Femur (tissue), 1 donor: ENCODE measurements at places on chromosomes 7 and 10.

- DNase-seq = peak; percentile 24
Measured at GRCh38 chr7:11726001-11726793, 105.8 kb downstream of the THSD7A start.

DNA sequence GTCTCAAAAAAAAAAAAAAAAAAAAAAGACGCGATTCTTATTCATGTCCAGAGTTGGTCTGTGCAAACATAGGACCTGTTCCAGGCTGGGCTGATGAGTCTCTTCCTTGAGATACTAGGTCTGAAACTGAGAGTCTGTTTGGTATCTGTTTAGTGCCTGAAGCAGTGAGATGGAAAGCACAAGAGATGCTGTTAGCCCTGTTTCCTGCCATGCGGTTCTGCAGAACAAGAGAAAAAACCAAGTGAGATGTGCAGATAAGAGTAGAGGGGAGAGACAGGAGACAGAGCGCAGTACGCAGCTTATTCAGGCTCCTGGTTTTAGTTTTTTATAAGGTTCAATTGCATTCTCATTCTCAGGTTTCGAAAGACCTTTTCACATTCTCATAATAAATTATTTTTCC, 85.8 kb upstream of the PRKCQ start:
- DNase-seq = no peak

DNA sequence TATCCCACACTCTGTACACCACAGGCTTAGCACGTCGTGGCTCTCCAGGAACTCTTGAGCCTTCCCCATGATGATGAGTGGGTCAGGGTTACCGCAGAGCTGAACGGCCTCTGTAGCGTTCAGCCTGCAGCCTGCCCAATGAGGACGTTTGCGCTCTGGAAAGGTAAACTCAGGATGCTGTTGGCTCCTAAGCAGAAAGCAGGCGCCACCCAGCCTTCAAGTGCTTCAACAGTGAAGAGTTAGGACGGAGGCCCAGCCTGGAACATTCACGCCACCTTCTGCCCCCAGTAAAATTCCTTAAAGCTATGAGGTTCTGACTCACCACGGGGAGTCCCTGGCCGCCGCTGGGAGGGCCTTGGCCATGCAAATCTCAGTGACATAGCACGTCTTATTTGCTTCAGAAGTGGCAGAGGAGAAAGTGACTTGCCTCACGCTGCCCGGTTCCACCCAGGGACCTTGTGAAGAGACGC, 161.5 kb upstream of the SH2B2 start:
- peak; percentile 64 for DNase-seq

DNA sequence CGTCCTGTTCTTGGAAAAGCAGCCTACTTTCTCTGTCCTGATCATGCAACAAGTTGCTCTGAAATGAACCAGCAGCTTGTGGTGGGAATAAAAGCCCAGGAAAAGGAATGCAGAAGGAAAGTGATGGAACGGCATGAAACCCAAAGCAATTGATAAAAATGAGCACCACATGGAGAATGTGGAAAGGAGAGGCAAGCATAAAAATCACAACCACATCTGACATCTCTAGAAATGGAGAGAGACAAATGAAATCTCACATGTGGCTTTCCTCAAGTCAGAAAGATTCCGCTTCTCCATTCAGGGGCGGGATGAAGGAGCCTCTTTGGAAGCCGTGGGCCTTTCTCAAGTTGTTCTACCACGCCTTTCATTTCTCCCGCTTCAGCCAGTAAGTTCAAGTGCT, 631.7 kb upstream of the GALNT17 start:
- no peak for DNase-seq

DNA sequence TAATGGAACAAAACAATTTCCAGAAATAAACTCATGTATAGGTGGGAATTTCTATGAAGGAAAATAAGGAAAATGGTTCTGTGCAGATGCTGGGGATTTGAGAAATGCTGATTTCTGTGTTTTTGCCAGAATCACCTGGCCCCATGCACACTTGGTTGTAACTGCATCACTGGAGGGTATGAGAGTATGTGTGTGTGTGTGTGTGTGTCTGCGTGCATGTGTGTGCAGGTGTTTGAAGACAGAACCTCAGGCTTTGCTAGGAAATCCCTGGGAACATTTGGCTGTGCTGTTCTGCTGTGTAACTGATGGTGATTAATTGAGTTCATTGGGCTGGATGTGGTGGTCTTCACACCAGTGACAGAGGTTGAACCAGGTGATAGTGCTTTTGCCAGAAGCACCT, 141.6 kb downstream of the CAMK1D start:
- no peak for DNase-seq

- peak; percentile 28 for DNase-seq
Measured at GRCh38 chr7:20798081-20798693, 11.5 kb upstream of the SP8 start.

- DNase-seq = no peak
Measured at GRCh38 chr7:130475776-130476175, 16.1 kb upstream of the MEST start.

DNA sequence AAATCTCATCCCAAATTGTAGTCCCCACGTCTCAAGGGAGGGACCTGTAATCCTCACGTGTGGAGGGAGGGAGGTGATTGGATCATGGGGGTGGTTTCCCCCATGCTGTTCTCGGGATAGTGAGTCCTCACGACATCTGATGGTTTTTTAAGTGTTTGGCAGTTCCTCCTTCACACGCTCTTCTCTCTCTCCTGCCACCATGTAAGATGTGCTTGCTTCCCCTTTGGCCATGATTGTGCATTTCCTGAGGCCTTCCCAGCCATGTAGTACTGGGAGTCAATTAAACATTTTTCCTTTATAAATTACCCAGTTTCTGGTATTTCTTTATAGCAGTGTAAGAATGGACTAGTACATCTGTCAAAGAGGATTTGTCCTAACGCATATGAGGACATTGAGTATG, 59.5 kb downstream of the RGS10 start:
- no peak for DNase-seq

DNA sequence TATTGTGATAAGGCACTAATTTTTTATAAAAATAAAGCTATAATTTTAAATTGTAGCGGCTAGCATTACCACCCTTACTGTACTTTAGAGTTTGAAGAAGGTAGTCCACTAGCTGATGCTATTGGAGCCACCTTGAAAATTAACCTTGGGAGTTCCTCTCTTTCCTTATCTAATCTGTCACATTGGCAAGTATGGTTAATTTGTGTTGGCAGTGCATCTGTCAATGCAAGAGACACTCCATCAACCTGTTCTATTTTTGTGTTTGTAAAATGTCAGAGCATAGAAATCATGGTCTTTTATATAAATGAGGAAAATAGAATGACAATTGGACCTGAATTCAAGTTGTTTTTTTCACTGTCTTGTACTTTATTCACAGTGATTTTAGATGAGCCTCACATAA, 20.5 kb downstream of the GLCCI1 start:
- DNase-seq = no peak

DNA sequence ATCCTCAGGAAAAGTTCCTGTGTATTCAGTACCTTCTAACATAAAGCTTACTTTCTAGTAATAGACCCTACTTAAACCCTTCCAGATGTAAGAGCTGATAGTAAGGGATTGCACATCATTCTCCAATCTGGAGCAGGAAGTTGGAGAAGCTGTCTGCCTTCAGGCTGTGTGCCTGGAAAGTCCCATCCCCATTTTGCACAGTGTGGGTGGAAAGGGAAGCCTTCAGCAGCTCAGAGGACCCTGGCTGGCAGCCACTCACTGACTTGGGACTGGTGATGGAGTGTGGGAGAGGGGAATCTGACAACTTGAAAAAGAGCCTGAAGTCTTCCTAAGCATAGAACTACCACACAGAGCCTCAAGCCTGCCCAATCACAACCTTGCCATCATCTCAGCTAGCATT, 164.1 kb upstream of the ADO start:
- peak; percentile 68 for DNase-seq

- DNase-seq = peak; percentile 44
Measured at GRCh38 chr7:66333443-66333842, 128.3 kb downstream of the TPST1 start.

DNA sequence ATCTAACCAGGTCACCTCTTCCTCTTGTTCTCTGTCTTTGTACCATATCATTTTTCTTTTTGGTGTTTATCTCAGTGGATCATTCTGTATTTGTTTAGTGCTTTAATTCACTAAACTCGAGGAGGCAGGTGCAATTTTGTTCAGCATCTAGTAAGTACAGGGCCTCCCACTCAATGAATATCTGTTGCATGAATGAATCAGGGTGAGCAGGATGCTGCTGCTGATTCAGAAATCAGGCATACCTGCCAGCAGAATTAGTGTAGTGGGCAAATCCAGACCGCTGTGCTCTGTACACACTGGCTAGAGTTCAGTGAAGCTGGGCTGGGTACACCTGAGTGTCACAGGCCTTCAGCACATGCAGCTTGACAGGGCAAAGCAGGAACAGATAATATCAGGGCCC, 511.9 kb downstream of the SUGCT start:
- no peak for DNase-seq

DNA sequence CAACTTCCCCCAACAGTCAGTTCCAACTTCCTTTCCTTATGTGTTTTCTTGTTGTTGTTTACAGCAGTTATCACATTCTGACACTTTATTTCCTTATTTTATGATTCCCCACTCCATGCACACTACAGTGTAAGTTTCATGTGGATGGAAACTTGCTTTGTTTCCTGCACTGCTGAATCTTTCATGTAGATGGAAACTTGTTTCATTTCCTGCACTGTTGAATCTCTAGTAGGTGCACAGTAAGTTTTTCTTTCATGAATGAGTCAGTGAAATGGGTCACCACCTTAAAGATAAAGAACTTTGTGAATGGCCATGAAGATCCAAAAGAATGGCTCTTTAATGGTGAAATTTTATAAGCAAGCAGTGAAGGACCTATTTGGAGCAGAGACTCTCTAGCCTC, 61.4 kb downstream of the SHOC2 start:
- DNase-seq = no peak

DNA sequence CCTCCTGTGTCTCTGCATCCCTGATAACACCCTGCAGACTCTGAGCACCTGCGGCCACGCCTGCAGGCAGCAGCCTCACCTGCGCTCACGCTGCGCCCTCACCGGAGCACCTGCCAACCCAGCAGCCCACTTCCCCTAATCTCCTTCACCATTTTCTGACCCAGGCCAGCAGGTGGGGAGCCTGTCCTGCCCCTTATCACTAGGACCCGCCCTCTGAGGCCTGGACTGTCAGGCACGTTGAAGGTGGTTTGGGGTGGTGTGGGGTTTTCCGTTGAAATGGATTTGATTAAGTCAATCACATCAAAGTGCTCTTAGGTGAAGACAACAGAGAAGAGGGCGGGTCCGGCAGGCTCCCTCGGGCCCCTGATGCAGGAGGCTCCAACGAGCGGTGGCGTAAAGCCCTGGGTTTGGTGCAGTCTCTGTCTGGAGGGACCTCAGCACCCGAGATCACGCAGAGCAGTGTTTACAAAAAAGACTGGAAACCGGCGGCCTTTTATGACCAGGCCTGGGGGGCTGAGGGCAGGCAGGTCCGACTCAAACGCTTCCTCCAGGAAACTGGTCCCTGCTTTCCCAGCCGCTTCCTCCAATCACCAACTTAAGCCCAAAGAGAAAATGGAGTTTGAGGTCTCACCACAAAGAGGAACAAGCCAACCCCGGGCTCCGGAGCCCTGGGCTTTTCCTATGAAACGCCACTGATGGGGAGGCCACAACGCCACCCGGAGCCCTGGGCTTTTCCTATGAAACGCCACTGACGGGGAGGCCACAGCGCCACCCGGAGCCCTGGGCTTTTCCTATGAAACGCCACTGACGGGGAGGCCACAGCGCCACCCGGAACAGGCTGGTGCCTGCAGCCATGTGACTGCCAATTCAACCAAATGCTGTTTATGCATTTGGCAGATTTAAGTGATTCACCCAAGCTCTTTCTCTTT, 45.5 kb downstream of the DPYSL4 start:
- peak; percentile 50 for DNase-seq

- no peak for DNase-seq
Measured at GRCh38 chr10:54826994-54827560, 26.0 kb upstream of the PCDH15 start.

DNA sequence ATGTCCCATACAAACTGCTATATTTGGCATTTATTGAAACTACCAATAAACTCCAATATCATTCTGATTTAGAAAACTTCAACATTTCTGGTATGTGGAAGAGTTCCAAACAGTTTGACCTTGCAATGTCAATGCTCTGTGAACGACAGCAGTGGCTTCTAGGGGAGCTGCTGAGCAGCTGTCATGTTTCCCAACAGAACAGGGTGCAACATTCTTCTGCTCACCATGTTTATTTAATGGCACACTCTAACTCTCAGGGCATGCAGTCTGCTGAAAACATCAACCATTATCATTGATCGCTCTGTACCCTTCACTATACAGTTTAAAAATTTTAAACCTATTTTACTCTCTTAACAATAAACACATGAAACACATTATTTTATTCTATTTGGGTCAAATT, 25.9 kb downstream of the LMOD2 start:
- no peak for DNase-seq

DNA sequence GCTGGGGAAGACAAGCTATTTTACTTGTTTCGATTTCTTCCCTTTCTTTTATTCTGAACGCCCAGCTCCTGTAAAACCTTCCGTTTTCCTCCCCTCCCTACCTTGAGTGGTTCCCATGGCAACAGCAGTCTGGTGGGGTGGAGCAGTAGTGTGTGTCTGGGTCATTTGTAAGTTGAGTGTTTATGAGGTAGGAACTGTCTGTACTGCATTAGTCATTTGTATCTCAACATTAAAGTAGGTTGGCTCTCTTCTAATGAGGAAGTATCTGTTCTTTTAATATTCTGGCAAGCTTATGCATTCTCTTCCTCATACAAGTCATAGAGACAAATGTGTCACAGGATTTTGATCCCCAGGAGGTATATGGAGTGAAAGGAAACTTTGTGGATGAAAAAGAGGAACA, 85.3 kb upstream of the CCDC6 start:
- no peak for DNase-seq

GRCh38 chr7:94655126-94655847, 646 bp downstream of the SGCE start:
- DNase-seq = peak; percentile 86

GRCh38 chr7:3408814-3409595, 108.0 kb downstream of the SDK1 start:
- DNase-seq = no peak

DNA sequence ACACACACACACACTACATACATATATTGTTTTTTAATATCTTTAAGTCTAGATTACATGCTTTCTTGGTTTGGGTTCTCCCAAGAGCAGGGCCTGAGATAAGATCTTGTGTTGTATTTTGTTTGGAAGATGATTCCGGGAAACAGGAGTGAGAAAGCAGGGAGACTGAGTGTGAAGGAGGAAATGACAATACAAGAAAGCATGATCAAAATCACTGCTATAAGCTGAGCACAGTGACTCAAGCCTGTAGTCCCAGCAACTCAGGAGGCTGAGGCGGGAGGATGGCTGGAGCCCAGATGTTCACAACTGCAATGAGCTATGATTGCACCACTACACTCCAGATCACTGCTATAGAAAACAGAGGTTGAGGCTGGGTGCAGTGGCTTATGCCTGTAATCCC, 267.6 kb downstream of the SKIDA1 start:
- no peak for DNase-seq

DNA sequence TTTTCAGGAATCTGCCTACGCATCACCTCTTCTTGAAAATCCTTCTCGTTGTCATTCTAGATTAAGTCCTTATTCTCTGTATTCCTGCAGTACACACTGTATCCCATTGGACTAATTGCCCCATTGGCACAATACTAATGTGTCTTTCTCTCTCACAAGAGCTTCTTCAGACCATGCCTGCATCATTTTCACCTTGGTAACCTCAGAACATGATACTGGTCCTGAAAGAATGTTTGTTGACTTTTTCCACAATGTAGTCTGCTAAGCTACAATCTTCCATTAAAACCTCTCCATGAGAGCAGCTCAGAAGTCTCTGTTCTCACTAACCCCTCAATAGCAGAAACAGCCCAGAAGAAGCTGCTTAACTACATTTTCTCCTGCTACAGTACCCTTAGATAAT, 270.7 kb downstream of the PCDH15 start:
- DNase-seq = no peak

- no peak for DNase-seq
Measured at GRCh38 chr7:133119067-133119466, 37.2 kb upstream of the CHCHD3 start.
